Fibroblast of skin of right biceps (primary cell): ENCODE measurements at places on chromosomes 5 and 9.

DNA sequence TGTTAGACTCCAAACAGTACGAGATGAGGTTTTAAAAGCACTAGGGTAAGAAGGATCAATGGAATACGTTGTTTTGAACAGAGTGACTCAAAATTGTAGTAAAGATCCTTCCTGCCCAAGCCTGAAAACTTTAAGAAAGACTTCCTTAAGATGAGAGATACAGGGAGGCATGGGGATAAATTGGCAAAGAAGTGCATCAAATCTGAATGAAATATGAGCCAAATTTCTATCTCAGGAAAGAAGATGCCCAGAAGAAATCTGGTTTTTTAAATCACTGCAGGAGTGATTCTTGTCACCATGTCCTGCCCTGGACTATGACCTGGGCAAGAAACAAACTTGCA is 14.9 kb downstream of the FCN2 start:
- DNase-seq, result no peak

DNA sequence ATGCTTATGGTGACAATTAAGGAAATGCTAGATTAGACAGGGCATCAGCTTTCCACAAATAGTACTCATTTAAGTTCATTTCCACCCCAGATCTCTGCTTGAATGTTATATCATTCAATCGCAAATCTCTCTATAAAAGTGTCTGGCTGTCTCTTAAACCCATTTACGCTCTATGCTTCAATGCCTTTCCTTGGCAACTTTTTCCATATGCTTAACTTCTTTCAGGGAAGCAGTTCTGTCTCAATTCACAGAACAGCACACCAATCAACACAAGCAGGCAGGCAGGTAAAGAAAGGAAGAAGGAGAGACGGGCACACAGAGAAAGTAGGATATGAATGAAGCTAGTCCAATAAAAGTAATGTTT is 243.1 kb downstream of the DENND1A start:
- DNase-seq, result no peak

- DNase-seq, result no peak
Observed at GRCh38 chr5:606526-607399, 5.4 kb upstream of the CEP72 start.

DNA sequence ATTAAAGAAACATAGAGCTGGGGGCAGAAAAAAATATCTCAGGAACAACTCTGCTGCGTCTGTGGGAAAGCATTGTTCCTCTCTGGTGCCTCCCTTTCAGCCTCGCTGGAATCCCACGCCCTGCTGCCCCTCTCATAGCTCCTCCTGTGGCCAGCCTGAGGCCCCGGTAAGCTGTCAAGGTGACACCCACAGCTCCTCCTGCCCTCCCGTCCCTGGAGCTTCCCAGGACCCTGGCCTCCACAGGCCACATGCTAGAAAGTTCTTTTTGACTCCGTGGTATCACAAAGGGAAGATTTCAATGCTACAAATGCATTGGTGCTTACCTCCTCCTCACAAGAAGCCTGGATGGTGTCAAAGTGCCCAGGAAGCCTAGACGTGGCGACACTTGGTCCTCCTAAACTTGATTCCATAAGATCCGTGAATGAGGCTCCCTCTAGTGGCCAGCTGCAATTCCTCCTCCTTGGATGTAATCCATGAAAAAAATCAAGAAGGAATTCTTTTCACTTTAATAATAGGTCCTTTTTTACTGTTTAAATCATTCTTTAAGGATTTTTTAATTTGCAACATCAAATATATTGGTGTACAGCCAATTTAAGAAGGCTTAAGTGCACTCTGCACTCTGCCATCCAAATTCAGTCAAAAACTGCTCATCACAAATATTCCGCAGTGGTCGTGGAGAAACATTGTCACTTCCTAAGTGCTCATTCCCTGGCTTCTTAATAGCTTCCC is 104.9 kb downstream of the CFAP90 start:
- peak; percentile 56 for DNase-seq

DNA sequence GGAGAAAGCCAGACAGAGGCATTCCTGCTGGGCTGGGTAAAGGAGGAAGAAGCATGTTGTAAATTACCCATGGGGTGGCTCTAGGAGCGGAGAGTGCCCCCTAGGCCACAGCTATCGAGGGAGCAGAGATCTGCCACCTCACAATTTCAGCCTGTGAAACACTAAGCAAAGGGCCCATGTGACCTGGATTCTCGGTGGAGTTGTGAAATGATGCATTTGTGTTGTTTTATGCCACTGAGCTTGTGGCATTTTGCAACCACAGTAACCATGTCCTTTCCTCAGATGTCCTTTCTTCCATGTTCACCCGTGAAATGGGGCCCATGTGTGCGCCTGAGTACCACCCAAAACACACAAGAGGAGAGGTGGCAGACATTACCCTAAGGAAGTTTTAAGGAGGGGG is 159.3 kb downstream of the SYK start:
- no peak for DNase-seq

DNA sequence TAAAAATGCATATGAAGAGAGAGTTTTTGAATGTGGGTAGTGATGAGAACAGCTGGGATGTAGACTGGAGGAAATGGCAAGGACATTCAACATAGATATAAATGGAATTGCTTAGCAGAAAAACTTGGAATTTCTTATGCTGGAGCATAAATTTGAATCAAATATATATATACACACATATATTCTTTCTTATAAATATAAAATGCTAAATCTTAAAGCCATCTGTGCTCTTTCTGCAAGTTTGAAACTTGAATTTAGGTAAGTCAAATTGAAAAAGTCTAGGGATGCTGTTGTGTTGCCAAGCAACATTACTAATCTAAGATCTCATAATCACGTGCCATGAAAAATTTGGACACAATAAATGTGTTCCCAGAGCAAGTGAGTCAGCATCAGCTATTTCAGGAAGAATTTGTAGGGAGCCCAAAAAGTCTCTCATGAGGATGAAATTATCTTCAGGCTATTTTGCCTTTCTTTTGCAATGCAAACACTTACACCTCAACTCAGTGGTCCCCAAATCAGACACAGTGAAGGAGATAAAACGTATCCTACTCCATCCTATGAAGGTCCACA is 58.4 kb upstream of the ALDH1A1 start:
- DNase-seq, result peak; percentile 54

GRCh38 chr9:14722391-14723035 is at the start of gene CER1:
CER1 (minus strand) TSS chr9:14722733; CDS start chr9:14722672, 61 bp downstream.
- DNase-seq, result no peak

- peak; percentile 20 for DNase-seq
Observed at GRCh38 chr5:178471711-178472110, 118.5 kb downstream of the COL23A1 start.

DNA sequence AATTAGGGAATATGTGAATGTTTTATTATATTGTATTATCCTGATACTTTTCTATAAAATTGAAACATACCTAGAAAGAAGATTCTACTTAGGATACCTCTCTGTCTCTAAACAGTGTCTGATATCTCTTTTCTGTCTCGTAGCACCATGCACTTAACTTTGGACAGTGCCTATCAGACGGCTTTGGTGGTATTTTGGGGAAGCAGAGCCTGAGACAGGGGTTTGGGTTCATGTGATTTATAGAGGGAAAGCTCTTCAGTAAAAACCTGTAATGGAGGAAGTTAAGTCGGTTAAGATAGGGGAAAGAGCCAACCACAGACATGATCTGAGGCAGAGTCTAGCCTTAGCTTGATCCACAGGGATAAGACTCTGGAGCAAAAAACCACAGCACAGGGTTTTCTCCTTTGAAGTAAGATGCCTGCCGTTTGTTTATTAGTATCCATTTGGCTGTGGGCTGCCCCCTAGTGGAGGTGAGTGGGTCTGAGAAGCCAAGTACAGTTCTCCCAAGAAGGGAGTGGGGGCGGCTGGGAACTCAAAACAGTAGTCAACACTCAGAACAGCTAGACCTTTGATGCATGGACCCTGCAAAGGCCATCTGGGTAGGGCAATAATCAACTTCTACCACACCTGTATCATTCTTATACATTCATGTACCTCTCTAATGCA is 141.2 kb upstream of the ASTN2 start:
- peak; percentile 20 for DNase-seq

DNA sequence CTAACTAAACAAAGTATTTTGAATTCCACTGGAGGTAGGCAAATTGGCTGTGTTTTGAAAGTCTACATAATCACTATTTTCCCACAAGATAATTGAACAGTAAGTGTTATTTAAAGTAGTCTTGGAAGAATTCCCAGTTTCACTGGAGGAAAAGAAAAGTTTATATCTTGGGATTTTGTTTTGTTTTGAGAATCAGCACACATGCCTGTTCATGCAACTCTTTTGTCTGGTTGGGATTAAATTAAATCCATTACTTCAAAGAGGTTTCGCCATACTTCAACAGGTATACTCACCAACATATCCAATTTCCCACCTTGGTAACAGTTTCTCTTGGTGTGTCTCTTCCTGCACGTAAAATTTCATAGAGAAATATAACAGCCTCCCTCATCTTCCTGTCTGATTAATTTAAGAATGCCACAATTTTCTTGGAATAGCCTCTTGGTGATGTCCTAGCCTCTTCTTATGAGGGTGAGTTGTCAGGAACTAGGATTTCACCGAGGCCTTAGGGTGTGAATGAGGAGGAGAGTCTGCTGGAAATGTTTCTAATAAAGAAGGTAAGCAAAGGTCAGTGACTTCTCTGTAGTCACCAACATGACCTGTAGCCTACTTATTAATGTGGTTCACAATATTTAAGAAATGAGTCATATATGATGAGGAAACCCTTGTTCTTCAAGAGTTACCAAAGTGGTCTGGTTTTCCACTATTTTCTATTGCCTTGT is 48.1 kb downstream of the ITGA2 start:
- DNase-seq, result peak; percentile 80

DNA sequence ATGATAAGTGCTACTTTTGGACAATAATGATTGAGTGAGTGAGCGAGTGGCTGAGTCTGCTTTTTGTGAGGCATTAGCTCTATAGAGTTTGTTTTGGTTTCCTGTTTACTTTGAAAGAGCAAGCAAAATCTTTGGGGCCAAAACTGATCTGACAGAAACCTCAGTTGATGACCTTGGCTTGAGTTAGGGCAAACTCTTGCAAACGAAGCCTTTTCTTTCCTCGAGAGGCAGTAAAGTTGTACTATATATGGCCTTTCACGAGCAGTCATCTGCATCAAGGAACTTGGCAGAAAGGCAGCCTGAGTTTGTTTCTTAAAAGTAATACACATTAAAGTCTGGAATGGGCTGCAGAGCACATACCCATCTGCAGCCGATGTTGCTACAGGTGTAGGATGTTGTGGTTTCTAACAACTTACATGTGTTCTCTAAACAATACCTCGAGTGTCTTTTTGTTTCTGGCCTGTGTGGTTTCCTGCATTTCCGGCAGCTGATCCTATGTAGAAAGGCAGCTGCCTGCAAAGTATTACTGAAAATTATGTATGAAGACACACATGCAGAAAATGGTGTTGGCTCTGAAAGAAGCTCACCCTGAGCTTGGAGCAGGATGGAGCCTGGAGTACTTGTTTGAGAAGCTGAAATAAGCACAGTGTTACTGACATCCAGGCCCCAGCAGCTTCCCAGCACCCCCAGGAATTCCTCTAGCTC is 60.8 kb downstream of the FOXD1 start:
- DNase-seq, result no peak

DNA sequence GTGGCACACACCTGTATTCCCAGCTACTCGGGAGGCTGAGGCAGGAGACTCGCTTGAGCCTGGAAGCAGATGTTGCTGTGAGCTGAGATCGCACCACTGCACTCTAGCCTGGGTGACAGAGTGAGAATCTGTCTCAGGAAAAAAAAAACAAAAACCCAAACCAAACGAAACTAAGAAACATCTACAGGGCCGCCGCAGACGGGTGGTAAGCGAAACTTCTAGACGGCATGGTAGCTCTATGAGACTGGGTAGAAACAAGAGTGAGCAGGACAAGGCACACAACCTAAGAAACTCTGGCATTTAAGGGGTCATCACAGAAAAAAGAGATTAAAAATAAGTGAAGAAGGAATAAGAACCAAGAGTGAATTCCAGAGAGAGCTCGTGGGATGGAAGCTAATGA is 454.8 kb upstream of the KLF4 start:
- no peak for DNase-seq

DNA sequence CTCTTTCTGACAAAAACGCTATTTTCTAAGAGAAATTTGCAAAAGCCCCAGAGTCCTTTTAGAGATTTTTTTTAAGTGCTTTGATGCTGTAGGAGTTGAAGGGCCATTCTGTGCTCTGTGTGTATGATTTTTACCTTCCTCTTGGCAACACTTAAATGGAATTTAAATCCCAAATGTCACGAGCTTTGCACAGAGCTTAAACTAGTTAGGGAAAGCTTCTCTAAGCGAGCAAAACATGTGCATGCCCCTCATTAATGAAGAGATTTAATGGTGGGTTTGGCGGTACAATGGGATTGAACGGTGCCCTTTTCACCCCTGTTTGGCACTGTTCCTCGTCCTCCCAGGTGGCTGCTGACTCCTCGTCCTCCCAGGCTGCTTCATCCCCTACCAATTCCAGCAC is 220.7 kb downstream of the DRD1 start:
- DNase-seq, result no peak

DNA sequence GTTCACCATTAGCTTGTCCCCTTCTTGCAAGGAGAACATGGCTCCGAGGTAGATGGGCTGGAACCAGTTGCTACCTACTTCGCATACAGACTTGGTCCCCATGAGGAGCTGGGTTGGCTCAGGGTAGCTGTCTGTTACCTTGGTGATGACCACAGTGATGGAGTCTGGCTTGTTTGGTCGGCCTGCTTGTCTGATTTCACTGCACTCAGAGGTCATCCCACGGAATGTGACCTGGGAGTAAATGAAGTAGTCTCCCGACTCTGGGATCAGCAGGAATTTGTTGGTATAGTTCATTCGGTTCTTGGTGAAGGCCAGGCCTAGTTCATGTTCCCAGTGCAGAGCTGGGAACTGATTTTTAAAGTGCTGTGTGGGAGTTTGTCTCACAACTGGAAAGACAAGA is 15.3 kb downstream of the TNFSF15 start:
- no peak for DNase-seq

- peak; percentile 8 for DNase-seq
Observed at GRCh38 chr9:84239343-84239742, 101.2 kb downstream of the SLC28A3 start.

DNA sequence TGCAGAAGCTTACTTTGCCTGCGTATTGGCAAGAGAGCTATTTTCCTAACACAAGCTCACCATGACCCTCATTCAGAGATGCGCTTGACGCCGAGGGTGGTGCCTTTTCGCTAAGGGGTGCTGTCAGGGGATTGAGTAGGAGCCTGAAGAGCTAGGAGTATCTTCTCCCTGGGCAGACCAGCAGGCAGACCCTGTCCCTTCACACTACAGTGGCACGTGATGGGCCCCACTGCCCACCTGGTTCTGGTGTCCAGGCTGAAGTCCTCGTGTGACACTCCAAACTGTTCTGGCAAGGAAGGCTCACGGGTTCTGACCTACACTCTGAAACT is 198.3 kb downstream of the AUH start:
- DNase-seq, result no peak
